ENCODE measurements at places on chromosomes 3 and 15.
A peak's percentile ranks its signal among the peaks of the same experiment; 100 is the strongest.

DNA sequence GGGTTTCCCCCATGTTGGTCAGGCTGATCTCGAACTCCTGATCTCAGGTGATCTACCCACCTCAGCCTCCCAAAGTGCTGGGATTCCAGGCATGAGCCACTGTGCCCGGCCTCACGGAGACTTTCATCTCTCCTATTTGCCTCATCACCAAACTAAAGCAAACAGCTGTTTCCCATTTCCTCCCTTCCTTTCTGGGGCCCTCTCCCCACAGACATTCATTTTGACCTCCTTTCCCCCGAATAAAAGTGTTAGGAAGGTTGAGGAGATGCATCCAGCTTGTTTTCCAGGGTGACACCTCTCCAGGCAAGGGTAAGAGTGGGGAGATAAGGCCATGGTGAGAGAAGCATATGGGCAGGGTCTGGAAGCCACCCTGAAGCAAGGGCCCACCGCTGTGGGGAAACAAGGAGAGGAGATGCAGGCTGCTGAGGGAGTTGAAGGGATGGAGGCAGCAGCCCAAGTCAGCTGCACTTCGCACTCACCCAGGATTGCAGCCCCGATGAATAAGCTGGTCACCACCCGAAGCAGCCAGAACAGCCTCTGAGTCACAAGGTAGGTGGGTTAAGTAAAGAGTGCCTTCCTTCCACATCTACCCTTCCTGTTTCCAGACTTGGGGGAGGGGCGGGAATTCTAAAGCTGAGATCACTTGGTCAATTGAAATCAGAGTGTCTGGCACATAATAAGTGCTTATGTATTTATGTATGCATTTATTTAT lies 7.7 kb downstream of the DUOXA2 start:
- peak; percentile 31 for DNase-seq

- DNase-seq, result no peak
Measured at GRCh38 chr3:71849681-71850080, 64.7 kb upstream of the PROK2 start.

GRCh38 chr3:108380128-108380795 lies 83.9 kb downstream of the HHLA2 start:
- no peak for DNase-seq

DNA sequence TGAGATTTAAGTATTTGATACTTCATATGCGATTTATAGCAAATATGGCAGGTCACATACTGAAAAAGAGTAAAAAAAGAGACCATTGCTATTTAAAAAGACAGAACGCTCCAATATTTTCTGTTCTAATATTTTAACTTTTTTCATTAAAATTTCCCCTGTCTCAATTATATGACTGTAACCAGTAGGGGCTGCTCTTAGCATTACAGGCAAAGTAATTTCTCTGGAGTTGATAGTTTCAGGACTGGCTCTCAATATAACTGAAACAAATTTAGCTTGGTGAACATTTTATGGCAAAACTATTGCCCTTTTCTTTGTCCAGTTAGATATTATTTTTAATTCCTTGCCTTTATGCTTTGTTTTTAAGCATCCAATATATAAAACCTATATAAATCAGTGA lies 286.3 kb upstream of the ROBO2 start:
- no peak for DNase-seq

DNA sequence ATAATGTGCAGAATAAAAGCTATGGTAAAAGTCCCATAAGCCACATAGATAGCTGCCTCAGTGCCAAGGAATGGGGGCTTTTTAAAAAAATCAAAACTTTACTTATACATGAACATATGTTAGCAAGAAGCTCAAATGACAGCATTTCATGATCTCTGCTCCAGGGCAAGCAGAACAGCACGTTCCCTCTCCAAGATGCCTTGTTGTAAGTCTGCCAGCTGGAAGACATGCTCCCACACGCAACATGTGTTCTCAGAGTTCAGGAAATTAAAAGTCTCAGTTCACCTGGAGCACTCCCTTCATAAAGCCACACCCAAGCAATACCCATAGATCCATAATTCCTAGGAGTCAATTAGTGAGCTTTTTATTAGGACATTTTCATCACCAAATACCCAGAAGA lies 52.2 kb downstream of the ABI3BP start:
- DNase-seq, result no peak

DNA sequence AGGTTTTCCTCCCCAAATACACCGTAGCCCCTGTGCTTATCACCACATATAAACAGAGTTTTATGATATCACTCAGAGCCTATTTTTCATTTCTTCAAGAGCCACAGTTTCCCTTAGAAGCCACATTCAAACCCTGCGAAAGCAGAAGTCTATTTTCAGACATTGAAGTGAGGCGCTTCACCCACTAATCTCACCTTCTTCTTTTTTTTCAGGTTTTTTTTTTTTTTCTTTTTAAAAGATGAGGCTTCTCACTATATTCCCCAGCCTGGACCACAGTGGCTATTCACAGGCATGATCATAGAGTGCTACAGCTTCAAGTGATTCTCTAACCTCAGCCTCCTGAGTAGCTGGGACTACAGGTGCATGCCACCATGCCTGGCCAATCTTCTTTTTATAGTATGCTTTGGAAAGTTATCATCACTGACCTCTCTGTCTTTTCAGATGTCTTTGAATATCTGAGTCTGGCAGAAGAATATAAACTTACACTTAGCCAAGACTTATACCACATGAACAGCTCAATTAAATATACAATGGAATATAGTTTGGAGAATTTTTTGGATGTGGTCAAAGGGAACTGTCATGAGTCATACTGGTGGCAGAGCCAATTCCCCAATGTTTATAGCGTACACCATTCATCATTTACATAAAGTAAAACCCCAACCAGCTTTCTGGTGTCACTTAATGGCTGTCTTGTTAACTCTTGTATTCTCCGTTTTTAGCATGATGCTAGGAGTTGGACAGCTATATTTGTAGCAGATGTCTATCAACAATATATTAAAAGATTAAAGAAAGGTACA lies 59.7 kb upstream of the CCDC50 start:
- DNase-seq, result no peak

GRCh38 chr15:83747050-83747717 lies 93.3 kb downstream of the ADAMTSL3 start:
- no peak for DNase-seq

DNA sequence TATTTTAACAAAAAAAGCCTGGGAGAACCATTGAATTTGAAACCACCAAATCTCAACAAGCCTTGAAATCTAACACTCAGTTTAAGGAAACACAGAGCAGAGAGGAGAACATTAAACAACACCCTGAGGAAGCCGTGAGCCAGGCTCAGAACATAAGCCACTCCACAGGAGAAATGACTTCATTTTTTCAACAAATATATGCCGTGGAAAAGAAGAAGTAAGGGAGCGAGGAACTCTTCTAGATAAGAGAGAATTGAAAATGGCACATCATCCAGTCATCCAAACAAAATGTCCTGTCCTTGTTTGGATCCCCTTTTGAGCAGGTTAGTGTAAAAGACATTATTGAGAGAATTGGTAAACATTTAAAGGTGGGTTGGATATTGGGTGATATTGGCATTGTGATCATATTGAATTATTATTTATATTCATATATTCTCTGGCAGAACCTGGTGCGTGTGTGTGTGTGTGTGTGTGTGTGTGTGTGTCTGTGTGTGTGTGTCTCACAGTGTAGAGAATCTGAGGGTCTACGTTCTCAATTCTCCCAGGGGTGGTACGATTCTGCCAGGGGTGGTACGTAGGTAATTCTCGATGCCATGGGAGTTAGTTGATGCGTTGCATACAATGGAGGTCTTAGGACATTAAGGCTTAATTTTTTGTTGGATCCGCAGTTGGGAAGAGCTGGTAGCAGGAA lies 94.4 kb downstream of the ST6GAL1 start:
- DNase-seq, result no peak

- DNase-seq, result no peak
Measured at GRCh38 chr3:71803248-71803647, 18.3 kb upstream of the PROK2 start.

DNA sequence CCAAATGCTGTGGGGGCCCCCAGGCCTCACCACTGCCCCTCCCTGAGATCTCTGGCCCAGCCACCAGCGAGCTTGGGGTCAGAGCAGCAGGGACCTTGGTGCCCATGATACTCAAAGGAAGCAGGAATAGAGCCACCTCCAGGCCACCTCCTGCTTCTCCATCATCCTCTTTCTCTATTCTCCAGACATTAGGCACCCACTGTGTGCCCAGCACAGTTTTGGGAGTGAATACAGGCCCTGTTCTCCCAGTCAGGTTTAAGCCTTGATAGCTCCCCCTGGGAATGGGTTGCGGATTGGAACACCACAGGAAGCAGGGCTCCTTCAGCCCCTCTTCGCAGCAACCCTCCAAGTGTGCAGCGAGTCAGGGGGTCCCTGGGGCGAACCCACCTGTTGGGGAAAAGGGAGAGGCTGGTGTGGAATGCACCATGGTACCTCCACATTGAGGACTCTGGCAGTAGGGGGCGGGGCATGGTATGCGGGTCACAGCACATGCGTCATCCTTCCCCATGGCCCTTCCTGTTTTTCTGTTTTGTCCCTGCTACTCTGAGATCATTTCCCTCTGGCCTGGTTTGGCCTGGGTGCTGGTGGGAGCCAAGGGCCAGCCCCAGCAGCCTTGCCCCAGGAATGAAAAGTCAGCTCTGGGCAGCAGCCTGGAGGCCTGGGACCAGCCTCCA lies 14.2 kb upstream of the SEMA3B start:
- no peak for DNase-seq

GRCh38 chr3:141839389-141839788 lies 37.1 kb upstream of the ATP1B3 start:
- no peak for DNase-seq

DNA sequence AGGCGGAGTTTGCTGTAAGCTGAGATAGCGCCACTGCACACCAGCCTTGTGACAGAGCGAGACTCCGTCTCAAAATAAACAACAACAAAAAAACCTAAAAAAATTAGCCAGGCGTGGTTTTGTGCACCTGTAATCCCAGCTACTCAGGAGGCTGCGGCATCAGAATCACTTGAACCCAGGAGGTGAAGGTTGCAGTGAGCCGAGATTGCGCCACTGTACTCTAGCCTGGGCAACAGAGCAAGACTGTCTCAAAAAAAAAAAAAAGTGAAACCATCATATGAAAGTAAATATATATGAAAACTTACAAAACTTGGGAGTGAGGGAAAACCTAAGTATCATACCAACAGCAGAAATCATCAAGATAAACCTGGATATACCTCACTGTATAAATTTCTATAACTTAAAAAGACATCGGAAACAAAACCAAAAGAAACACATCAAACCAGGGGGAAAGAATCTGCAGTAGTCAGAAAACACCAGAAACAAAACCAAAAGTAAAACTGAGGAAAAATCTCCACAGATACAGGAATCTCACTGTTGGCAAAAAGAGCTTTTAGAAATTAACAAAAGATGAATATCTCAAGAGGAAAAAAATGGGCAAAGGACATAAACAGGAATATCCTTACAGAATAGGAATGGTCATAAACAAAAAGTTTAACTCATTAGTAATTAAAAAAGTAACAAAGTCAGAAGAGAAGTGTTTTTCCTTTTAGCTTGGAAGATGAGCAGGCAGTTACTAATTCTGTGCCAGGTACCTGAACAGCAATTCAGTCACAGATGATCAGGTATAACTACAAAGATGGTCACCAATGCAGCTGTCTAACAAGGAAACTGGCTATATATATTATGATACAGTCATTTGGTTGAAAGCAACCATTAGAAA lies 41.3 kb downstream of the ETV5 start:
- no peak for DNase-seq

DNA sequence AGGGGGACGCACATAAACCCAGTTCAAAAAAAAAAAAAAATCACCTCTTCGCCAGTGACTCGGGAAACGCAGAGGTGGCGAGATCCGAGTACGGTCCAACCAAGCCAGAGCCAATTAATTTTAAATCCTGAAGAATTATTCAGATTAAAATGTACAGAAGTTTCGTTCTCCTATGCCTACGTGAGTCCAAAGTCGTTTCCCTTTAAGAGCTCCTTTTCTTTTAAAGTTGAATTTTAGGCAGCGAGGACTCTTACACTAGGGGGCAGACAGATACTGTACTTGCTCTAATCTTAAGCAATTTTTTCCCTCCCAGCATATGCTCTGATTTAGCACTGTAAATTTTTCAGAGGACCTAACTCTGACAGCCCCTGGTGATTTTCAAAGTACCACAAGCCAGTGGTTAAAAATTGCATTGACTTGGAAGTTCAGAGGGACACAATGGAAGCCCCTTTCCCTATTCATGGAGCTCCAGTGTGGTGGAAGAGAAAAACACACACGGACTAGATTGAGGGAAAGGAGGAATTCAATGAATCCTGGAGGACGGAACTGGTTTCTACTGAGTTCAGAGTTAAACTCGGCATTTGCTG lies 3.3 kb upstream of the NR2F2 start:
- DNase-seq, result peak; percentile 72

DNA sequence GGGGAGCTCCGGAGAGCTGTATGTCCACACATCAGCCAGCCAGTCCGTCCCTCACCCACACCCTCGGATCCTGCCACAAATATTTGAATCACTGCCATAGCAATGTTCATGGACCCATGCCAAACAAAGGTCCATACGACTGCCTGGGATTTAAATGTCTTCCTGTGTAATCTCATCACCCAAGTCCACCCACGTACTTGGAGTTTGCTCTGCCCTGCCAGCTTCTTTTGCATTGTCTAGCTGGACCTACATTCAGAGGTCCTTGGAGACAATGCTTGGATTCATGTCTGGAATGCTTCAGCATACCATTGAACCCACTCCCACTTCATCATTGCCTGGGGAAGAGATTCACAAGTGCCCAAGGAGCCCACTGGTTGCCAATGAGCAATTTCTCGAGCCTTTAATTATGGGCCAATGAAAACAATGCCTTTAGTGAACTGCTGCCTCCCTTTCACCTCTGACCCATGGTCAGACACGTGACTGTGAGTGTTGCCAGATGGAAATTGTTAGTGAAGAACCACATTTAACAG lies 90.4 kb upstream of the PHLDB2 start:
- DNase-seq, result peak; percentile 42

DNA sequence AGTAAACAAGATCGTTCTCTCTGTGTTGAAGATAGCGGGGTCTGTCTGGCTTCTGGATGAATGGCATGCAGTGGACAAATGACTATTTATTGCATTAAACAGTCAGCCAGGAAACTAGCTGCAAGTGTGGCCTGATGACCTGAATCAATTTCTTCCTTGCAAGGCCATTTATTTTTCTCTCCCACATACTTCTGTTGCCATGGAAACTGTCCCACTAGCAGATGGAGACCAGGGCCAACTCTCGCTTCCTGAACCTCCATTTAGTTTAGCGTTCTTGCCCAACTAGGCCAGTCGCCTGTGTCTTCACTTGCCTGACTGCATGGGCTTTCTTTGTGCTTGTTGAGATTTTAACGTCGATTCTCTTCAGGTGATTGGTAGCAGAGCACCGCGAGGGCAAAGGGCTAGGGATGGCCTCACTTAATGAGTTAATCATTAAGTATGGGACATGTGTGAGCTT lies 27.6 kb downstream of the LMCD1 start:
- no peak for DNase-seq

DNA sequence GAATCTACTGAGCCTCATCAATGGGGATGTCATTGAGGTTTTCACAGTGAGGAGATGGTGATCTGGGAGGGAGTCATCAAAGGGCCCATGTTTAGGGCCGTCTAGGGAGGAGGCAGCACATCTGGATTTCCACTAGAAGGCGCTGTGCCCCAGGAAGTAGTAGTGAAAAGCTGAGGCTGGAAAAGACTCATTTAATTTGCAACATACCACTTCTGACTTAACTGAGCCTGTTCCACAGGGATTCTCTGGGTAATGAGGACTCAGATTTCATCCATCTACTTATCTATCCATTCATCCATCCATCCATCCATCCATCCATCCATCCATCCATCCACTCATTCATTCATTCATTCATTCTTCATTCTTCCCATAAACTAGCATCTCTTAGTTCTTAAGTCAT lies 17.4 kb upstream of the SHF start:
- DNase-seq, result no peak
